B cell (primary cell): ENCODE measurements at places on chromosomes 13 and 19. TPM values are rescaled to one million over a fixed set of nuclear protein-coding genes. Genes with fewer than 3 reads are reported as not detected.

DNA sequence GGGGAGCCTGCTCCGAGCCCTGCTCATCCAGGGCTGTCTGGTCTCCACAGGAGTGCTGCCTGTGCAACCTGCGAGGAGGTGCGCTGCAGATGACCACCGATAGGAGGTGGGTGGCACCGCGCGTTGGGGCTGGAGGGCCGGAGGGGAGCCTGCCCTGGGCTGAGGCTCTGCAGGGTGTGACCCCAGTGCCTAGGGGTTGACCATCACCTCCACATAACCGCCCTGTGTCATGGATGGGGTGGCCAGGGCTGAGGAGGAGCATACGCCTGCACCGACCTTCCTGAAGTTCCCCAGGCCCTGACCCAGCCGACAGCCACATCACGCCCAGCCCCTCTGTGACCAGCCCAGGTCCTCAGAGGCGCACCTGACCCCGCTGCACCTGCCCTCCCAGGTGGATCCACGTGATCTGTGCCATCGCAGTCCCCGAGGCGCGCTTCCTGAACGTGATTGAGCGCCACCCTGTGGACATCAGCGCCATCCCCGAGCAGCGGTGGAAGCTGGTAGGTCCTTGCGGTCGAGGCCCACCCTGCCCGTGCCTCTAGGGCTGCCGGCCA is 168.7 kb downstream of the KDM4B start:
- peaks cover 99% of the 10 kb centered on the region for H3K36me3 ChIP-seq
- DNase-seq = peak; percentile 65
- peaks cover 71% of the 10 kb centered on the region for H3K4me1 ChIP-seq
- H3K27ac ChIP-seq = peak overlapping the region; percentile 63
- no peaks in the 10 kb centered on the region for H3K27me3 ChIP-seq

DNA sequence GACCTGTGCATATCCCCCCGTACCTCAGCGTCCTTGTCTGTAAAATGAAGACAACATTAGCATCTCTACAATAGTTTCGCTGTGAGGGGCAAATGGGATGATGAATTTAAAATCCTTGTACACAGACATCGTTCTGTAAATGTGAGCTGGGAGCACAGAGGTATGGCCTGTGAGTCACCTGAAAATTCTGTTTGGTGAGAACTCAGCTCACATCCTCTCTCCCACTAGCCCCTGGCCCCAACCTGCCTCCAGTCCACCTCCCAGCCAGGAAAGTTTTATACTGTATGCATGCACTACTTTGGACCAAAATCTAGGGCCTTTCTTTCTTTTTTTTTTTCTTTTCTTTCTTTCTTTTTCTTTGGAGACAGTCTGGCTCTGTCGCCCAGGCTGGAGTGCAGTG is 8.7 kb upstream of the IZUMO2 start:
- H3K27ac ChIP-seq = no peak overlapping the region
- DNase-seq = no peak

Gene KLK2
- 1.7 TPM in 2 replicates for total RNA-seq

DNA sequence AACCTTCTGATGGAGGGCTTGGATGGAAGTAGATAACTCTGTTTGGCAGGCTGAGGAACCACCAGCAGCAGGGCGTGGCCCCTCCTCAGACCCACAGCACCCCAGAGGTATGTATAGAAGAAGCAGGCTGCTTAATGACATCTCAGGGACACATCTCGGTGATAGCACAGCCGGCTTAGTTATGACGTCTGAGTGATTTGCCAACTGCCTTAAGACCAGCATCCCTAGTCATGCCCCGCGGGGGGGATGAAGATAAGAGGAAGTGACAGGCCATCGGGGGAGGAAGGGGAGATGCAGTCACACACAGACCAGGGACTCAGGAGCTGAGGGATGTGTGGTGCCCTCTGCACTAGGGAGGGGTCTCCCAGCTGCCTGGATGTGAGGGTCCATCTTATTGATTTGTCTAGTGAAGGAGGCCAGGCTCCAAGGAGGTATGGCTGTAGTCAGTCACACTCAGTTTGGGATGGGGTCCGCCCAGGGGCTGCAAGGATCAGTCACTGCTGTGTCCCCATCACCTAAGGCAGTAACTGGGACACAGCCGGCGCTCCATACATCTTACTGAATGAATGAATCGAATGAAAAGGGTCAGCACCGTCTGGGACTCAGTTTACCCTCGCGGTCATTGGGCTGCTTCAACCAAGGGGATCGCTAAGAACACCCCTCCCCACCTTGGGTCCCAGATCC is 19.2 kb upstream of the ERCC1 start:
- peaks cover 44% of the 10 kb centered on the region for H3K4me1 ChIP-seq
- H3K27ac ChIP-seq = peak overlapping the region; percentile 63
- peak overlapping the region; percentile 6 for H3K4me3 ChIP-seq
- peak; percentile 93 for DNase-seq

GRCh38 chr13:106499896-106500295 is 35.6 kb downstream of the EFNB2 start:
- H3K27me3 ChIP-seq = no peaks in the 10 kb centered on the region
- no peaks in the 10 kb centered on the region for H3K36me3 ChIP-seq
- no peak for DNase-seq
- no peaks in the 10 kb centered on the region for H3K4me1 ChIP-seq
- no peak overlapping the region for H3K27ac ChIP-seq
- no peak overlapping the region for H3K4me3 ChIP-seq

DNA sequence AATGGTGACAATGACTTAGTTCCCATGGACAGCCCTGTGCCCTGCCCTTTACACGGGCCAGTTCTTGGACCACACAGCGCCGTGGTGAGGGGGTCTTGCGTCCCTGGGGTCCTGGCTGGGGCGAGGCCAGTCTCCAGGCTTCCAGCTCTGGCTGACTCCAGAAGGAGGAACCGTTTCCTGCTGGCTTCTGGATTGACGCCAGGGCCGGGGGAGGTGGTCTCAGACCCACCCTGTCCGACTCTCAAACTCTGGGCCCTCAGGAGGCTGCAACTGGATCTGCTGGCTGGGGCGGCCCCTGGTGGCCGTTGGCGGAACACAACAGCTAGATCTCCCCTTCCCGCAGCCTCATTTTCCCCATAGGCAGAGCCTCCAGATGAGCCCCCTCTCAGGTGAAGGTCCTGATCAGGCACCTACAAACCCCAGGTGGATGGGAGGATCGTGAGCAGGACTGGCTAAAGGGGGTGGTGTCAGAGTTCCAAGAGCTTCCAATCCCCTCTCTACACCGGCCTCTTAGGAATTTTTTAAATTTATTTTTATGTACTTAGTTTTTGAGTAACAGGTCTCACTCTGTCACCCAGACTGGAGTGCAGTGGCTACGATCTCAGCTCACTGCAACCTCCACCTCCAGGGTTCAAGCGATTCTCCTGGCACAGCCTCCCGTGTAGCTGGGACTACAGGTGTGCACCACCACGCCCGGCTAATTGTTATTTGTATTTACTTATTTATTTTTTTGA is 8.0 kb downstream of the CCDC194 start:
- DNase-seq = peak; percentile 76
- no peaks in the 10 kb centered on the region for H3K36me3 ChIP-seq
- H3K4me3 ChIP-seq = no peak overlapping the region
- no peak overlapping the region for H3K27ac ChIP-seq
- H3K27me3 ChIP-seq = no peaks in the 10 kb centered on the region

- DNase-seq = no peak
- H3K4me1 ChIP-seq = no peaks in the 10 kb centered on the region
- no peaks in the 10 kb centered on the region for H3K27me3 ChIP-seq
These were observed 707.5 kb downstream of the SLITRK6 start for GRCh38 chr13:85091631-85092234.

Gene MEDAG
- not detected in 2 replicates for total RNA-seq

Gene CASP14
- not detected in 2 replicates for total RNA-seq

- no peaks in the 10 kb centered on the region for H3K27me3 ChIP-seq
- H3K36me3 ChIP-seq = peaks cover 9% of the 10 kb centered on the region
- no peak overlapping the region for H3K27ac ChIP-seq
- H3K4me1 ChIP-seq = no peaks in the 10 kb centered on the region
- DNase-seq = no peak
These were observed 22.2 kb downstream of the PCID2 start for GRCh38 chr13:113186061-113186900.

Gene NLRP5
- not detected in 2 replicates for total RNA-seq

Gene FCAR
- total RNA-seq = 0.34 TPM in 1 of 2 replicates, not detected in the other

Gene ZNF91
- total RNA-seq = 79.6 and 89.5 TPM in 2 replicates

- H3K27ac ChIP-seq = no peak overlapping the region
- H3K4me3 ChIP-seq = no peak overlapping the region
- no peaks in the 10 kb centered on the region for H3K36me3 ChIP-seq
- no peaks in the 10 kb centered on the region for H3K27me3 ChIP-seq
- no peaks in the 10 kb centered on the region for H3K4me1 ChIP-seq
These were observed 1577.5 kb upstream of the PRR20A start for GRCh38 chr13:55563267-55563666.

- no peaks in the 10 kb centered on the region for H3K4me1 ChIP-seq
- H3K27me3 ChIP-seq = no peaks in the 10 kb centered on the region
- no peak overlapping the region for H3K4me3 ChIP-seq
- DNase-seq = no peak
- no peaks in the 10 kb centered on the region for H3K36me3 ChIP-seq
These were observed 21.6 kb downstream of the SGCG start for GRCh38 chr13:23202383-23202782.

Gene PSG7
- total RNA-seq = not detected in 2 replicates

- H3K27ac ChIP-seq = no peak overlapping the region
- no peaks in the 10 kb centered on the region for H3K36me3 ChIP-seq
- peaks cover 8% of the 10 kb centered on the region for H3K4me1 ChIP-seq
- no peaks in the 10 kb centered on the region for H3K27me3 ChIP-seq
- no peak overlapping the region for H3K4me3 ChIP-seq
- no peak for DNase-seq
These were observed 289.4 kb downstream of the FOXO1 start for GRCh38 chr13:40376867-40377535.

- no peaks in the 10 kb centered on the region for H3K4me1 ChIP-seq
- H3K36me3 ChIP-seq = no peaks in the 10 kb centered on the region
- no peak overlapping the region for H3K27ac ChIP-seq
- H3K27me3 ChIP-seq = no peaks in the 10 kb centered on the region
- H3K4me3 ChIP-seq = no peak overlapping the region
- DNase-seq = no peak
These were observed 126.6 kb upstream of the UFM1 start for GRCh38 chr13:38223089-38223488.

GRCh38 chr13:111925146-111925875 is 141.6 kb upstream of the SOX1 start:
- H3K4me3 ChIP-seq = no peak overlapping the region
- no peak for DNase-seq
- no peak overlapping the region for H3K27ac ChIP-seq
- H3K4me1 ChIP-seq = no peaks in the 10 kb centered on the region
- no peaks in the 10 kb centered on the region for H3K27me3 ChIP-seq

DNA sequence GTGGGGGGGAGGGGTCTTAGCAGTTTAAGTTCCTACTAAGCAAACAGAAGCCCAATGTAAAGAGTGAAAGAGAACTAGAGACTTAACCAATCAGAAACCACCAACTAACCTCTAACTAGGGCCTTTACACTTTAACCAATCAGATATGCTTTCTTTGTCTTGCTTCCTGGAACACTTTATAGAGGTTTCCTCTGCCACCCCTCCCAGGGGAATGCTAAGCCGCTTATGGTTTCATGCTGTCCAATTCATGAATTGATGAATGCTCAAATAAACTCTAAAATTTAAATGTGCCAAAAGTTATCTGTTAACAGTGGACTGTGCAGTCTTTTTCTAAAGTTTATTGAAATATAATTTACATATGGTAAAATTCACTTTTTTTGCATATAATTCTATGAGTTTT is 33.9 kb upstream of the LATS2 start:
- no peaks in the 10 kb centered on the region for H3K27me3 ChIP-seq
- H3K4me1 ChIP-seq = no peaks in the 10 kb centered on the region
- no peak for DNase-seq
- H3K36me3 ChIP-seq = no peaks in the 10 kb centered on the region

DNA sequence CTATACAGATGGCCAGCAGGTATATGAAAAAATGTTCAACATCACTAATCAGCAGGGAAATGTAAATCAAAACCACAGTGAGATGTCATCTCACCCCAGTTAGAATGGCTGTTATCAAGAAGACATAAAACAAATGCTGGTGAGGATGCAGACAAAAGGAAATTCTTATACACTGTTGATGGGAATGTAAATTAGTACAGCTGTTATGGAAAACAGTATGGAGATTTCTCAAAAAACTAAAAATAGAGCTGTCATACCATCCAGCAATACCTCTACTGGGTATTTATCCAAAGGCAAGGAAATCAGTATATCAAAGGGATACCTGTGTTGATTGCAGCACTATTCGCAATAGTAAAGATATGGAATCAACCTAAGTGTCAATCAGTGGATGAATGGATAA is 22.9 kb downstream of the COG3 start:
- peaks cover 42% of the 10 kb centered on the region for H3K36me3 ChIP-seq
- DNase-seq = no peak
- H3K4me1 ChIP-seq = no peaks in the 10 kb centered on the region
- H3K4me3 ChIP-seq = no peak overlapping the region
- no peak overlapping the region for H3K27ac ChIP-seq
- no peaks in the 10 kb centered on the region for H3K27me3 ChIP-seq

- no peaks in the 10 kb centered on the region for H3K27me3 ChIP-seq
- no peak overlapping the region for H3K27ac ChIP-seq
- no peaks in the 10 kb centered on the region for H3K36me3 ChIP-seq
- DNase-seq = no peak
These were observed 13.6 kb downstream of the DLEU7 start for GRCh38 chr13:50829896-50830295.

GRCh38 chr13:44487989-44488388 is 88.1 kb downstream of the TSC22D1 start:
- peaks cover 10% of the 10 kb centered on the region for H3K4me1 ChIP-seq
- no peaks in the 10 kb centered on the region for H3K36me3 ChIP-seq
- no peak for DNase-seq
- no peak overlapping the region for H3K27ac ChIP-seq

DNA sequence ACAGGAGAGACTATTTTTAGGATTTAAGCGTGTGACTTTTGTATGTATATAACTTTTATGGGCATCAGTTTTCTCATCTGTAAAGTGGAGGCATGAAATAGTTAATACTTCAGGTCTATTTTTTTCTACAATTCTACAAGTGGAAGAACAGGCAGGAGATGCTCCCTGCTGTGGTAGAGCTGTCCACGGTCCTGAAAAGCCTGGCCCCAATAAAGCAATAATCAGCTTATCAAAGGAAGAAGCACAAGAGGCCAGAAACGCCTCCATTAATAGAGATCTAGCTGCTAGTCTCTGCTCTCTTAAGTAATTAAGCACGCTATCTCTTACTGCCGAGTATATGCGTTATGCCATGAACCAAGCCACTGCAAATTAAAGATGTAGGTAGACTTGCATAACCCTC is 28.0 kb upstream of the WASF3 start:
- H3K4me1 ChIP-seq = no peaks in the 10 kb centered on the region
- H3K27me3 ChIP-seq = peaks cover 3% of the 10 kb centered on the region
- no peak overlapping the region for H3K27ac ChIP-seq
- H3K4me3 ChIP-seq = no peak overlapping the region

Gene MCOLN1
- total RNA-seq = 12.5 TPM in 2 replicates

- no peaks in the 10 kb centered on the region for H3K27me3 ChIP-seq
- H3K4me1 ChIP-seq = peaks cover 28% of the 10 kb centered on the region
- H3K4me3 ChIP-seq = peak overlapping the region; percentile 45
These were observed 22.3 kb upstream of the ZBTB7A start for GRCh38 chr19:4088975-4089374.
